ENCODE measurements at places on chromosomes 12 and 14.
A peak's percentile ranks its signal among the peaks of the same experiment; 100 is the strongest.

DNA sequence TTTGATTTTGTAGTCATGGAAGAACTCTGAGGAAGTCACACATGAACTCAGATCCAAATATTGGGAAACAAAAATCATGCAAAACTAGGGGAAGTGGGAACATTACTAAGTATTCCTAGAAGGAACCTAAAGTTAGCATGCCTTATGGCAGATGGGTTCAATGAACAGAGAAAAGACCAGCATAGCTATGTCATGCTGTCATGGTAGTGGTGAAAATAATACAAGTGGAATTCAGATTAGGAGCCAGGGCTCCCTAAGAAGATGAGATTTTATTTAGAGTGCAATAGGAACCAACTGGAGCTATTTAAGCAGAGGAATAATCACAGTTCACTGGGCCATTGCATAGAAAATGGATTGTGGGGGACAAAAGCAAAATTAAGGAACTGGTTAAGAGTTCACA lies 134.0 kb downstream of the DIO2 start:
- no peak for DNase-seq

DNA sequence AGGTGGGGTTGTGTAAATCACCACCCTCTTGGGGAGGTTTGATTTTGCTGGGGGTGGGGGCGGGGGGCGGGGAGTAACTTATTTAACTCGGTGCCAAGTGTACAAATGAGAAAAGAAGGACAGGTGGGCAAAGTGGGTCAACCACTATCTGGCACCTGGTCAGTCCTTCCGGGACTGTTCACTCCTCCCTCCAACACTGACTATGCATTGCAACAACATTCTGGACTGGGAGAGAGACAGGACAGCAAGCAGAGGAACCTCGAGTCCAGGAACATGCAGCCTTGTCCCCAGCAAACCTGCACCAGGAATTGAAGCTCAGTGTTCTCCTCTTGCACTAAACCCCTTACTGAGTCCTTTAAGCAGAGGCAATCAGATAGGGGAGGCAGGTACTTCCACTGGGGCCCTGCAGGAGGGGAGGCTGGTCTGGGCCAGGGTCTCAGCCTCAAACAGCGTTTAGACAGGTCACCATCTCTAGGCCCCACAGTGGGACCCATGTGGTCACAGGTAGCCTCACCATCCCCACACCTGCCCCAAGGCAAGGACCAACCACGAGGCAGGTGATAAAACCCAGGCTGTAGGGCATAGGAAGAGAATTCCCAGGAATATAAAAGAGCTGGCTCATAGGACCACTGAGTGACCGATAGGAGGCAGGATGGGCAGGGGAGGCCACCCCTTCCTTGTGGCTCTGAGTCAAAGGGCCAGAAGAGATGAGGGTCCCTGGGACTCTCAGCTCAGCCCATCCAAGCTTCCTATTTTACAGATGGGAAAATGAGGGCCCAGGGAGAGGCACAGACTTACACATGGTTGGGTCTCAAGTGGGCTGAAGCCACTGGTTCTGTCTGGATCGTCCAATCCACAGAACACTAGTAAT lies 9.8 kb downstream of the CCDC85C start:
- DNase-seq: no peak

GRCh38 chr12:112381406-112381882 lies 787 bp downstream of the HECTD4 start:
- DNase-seq: peak; percentile 79

- no peak for DNase-seq
These were observed 825 bp downstream of the DHH start for GRCh38 chr12:49093792-49094159.

GRCh38 chr14:94632305-94632590 lies 20.1 kb downstream of the SERPINA3 start:
- DNase-seq: no peak

GRCh38 chr14:90797451-90797850 lies 18.8 kb downstream of the TTC7B start:
- no peak for DNase-seq

Data from posterior vena cava (tissue), 2 donors.